ENCODE measurements at places on chromosomes 7 and 10. TPM values are rescaled to one million over a fixed set of nuclear protein-coding genes. Genes with fewer than 3 reads are reported as not detected.

The SCART1 gene
- total RNA-seq: 2.5 TPM

The NPC1L1 gene
- total RNA-seq: not detected

The CALCR gene
- not detected for total RNA-seq

The TRIM74 gene
- total RNA-seq: 2.2 TPM

The SLC39A12 gene
- not detected for total RNA-seq

The PAPSS2 gene
- not detected for total RNA-seq

The IMPDH1 gene
- 60.3 TPM for total RNA-seq

The ADAMTS14 gene
- total RNA-seq: not detected

The CAMK1D gene
- total RNA-seq: 12.5 TPM

The LIPM gene
- total RNA-seq: not detected

The MPP7 gene
- 24.0 TPM for total RNA-seq

The HOXA5 gene
- not detected for total RNA-seq

The ARHGEF35 gene
- total RNA-seq: 7.2 TPM

The SCD gene
- 247 TPM for total RNA-seq

The C10orf90 gene
- not detected for total RNA-seq

The EFCAB10 gene
- total RNA-seq: not detected

The TCAF2 gene
- 26.8 TPM for total RNA-seq

The IKZF5 gene
- 16.0 TPM for total RNA-seq

The ERVW-1 gene
- total RNA-seq: not detected

The ITGB8 gene
- total RNA-seq: not detected

The MSRB2 gene
- 9.0 TPM for total RNA-seq

The SFRP4 gene
- not detected for total RNA-seq

The DYNC1I1 gene
- total RNA-seq: not detected

The MGAM2 gene
- total RNA-seq: not detected

The NUTM2D gene
- total RNA-seq: 2.9 TPM

The GPR26 gene
- not detected for total RNA-seq

The GRID2IP gene
- total RNA-seq: not detected

The CCL26 gene
- not detected for total RNA-seq

The SMNDC1 gene
- 38.1 TPM for total RNA-seq

The TSPAN12 gene
- not detected for total RNA-seq

The SLC18A2 gene
- total RNA-seq: not detected

The ANXA8L1 gene
- total RNA-seq: not detected

The PRLHR gene
- total RNA-seq: not detected

The PLCE1 gene
- total RNA-seq: not detected

The ATP5F1C gene
- total RNA-seq: 241 TPM

The NPY gene
- not detected for total RNA-seq

The LRRC27 gene
- 6.2 TPM for total RNA-seq

The LRRTM3 gene
- total RNA-seq: not detected

The APBB1IP gene
- total RNA-seq: 74.4 TPM

The SEPHS1 gene
- total RNA-seq: 56.1 TPM

The CPA4 gene
- not detected for total RNA-seq

The LRRC17 gene
- total RNA-seq: 0.17 TPM

The UFSP1 gene
- total RNA-seq: 5.2 TPM

The CLDN4 gene
- total RNA-seq: 0.22 TPM

The MBL2 gene
- not detected for total RNA-seq

The VSTM4 gene
- not detected for total RNA-seq

The MRLN gene
- not detected for total RNA-seq

The SLC26A5 gene
- not detected for total RNA-seq

The IL2RA gene
- 211 TPM for total RNA-seq

The SPDYE5 gene
- 0.17 TPM for total RNA-seq

The COL17A1 gene
- total RNA-seq: not detected

The DLX6 gene
- total RNA-seq: not detected

The POR gene
- 44.6 TPM for total RNA-seq

The NRAP gene
- total RNA-seq: not detected

The MOGAT3 gene
- total RNA-seq: 0.18 TPM

Measured in activated naive CD4-positive, alpha-beta T cell treated with anti-CD3 and anti-CD28 coated beads, Interleukin-2, amount 10 ng/mL, durations not matched to agents 5 hours and 36 hours (primary cell).